ENCODE measurements at places on chromosomes 5 and 9.

DNA sequence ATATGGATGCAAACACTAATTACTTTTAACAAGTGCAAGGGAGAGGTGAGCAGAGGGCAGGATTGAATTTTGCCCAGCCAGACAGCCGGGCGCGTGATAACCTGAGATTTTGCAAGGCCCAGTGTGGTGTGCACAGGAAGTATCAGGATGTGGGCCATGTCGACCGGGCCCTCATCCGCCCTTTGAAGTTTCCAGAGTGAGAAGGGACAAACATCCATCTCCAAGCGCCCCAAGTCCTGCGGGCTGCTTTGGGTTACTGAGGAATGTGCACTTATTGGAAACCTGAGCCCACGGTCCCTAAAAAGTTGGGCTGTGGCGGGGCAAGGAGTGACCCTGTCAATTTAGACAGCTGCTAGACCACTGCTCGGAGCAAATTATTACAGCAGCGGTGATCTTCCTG lies 272.2 kb upstream of the IRX2 start:
- DNase-seq = no peak

GRCh38 chr5:170166101-170166500 lies 60.4 kb downstream of the FOXI1 start:
- no peak for DNase-seq

DNA sequence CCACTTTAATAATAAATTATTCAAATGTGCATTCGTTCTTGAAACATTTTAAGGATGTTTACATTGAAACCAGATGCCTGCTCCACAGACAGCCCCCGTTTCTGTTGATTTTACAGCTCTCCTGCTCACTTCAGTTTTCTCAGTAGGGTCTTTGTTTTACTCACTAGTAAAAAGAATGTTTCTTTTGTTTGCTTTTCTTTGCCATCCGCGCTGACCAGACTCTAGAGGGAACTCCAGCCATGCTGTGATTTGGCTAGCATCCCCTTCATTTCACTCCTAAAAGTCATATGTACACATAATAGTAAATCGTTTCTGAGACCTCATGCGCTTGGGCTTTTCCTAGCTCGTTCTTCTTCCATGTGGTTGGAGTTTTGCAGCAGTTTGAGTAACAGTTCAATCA lies 28.7 kb upstream of the PALM2AKAP2 start:
- no peak for DNase-seq

DNA sequence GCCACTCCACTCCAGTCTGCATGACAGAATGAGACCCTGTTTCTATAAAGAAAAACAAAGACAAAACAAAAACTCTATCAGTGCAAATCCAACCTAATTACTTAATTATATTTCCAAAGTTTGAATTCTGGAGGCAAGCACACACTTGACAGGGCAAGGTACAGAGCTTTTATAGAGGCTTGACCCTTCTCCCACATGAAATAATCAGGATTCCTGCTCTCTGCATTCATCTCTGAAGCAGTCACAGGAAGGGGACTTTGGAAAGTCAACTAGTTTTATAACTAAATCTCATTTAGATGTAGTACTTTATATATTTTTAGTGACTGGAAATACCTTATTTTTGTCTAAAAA lies 91.9 kb upstream of the CHD1 start:
- DNase-seq = no peak

GRCh38 chr5:67093279-67093678 lies 103.3 kb downstream of the CD180 start:
- no peak for DNase-seq

- no peak for DNase-seq
These were observed 91.1 kb downstream of the BRINP1 start for GRCh38 chr9:119278171-119278570.

GRCh38 chr5:43396762-43397304 lies 15.4 kb downstream of the CCL28 start:
- DNase-seq = peak; percentile 55

GRCh38 chr5:40291338-40291737 lies 388.4 kb upstream of the PTGER4 start:
- DNase-seq = no peak

- DNase-seq = no peak
These were observed 113.4 kb upstream of the CCNH start for GRCh38 chr5:87526131-87526530.

GRCh38 chr5:66326276-66326675 lies 182.2 kb downstream of the SREK1 start:
- no peak for DNase-seq

DNA sequence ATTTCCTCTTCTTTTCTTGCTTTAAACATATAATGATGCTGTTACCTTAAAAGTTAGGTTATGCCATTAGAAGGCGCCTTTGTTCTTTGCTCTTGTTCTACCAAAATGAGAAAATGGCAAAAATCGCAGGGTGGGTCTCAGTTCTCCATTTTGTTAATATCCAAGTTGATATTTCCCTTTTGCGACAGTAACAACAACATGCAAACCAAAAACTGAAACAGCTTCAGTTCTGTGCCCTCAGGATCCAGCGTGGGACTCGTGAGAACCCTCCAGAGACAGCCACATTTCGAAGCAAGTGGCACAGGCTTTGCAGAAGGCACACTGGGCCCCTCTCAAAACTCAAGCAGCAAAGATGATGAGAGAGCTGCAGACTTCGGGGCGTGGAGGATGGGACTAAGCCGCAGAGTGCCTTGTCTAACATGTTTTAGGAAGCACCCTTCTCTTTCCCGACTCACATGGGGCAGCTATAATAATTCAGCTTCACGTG lies 33.0 kb upstream of the LCP2 start:
- DNase-seq = no peak

GRCh38 chr9:114008667-114009410 lies 69.3 kb downstream of the AMBP start:
- DNase-seq = peak; percentile 5

DNA sequence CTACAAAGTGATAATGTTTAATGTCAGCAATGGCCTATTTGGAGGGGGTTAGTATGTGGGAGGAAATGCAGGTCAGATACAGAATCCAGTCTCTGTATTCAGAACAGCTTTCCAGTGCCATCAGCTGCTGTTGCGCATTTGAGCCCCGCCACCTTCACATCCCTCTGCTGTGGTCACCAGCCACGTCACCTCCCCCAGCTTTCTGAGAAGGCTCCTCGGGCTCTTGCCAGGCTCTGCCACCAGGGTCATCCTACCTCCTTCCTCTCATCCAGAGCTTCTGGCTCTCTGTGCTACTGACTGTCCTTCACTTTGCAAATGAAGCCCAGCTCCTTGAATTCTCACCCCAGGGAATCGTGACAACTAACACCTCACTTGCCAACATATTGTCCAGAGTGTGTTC lies 138.8 kb downstream of the PIK3R1 start:
- DNase-seq = no peak

DNA sequence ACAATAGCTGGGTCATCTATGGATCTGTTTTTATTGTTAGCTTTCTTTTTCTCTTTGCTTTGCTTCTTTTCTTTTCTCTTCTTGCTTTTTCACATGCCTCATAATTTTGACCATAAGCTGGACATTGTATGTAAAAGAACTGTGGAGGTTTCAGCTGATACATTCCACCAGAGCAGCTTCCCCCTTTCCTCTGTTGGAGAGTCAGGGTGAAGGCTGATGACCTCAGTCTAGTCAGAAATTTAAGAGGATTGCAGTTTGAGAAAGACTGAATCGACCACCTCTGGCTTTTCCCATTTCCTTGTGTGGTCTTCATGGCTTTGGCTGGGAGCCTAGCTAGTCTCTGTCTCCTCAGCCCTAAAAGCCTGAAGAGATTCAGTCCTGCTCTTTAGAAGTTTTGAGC lies 42.0 kb downstream of the KCNIP1 start:
- no peak for DNase-seq

DNA sequence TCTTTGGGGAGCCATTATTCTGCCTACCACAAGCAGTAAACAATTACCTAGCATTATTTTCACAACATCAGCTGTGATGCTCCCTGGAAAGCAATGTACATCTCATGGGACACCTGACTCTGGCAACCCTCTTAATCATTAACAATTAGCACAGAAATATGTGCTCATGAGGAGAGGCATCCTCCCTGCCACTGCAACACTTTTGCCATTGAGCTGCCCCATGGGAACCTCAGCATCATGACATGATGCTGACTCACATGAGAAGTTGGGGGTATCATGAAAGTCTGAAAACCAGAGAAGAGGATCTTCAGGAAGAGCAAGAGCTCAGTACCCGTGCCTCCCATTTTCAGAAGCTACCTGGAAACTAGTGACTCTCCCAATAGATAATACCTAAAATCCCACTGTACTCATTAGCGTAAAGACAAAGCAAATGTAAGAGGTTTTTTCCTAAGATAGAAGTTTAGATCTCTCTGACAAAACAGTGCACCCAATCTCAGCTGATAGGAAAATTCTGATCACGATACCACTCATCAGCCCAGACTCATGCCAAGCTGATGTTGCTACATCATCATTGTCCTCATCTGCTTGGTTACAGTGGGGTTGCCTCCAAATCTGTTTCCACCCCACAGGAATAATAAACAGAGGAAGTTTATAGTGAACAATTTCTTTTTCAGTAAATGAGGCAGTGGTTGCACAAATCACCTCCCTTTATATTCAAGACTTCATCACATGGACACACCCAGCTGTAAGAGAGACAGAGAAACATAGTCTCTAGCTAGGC lies 244.5 kb downstream of the NR2F1-AS1 start:
- DNase-seq = no peak

GRCh38 chr5:3309538-3309937 lies 286.1 kb upstream of the IRX1 start:
- DNase-seq = no peak

DNA sequence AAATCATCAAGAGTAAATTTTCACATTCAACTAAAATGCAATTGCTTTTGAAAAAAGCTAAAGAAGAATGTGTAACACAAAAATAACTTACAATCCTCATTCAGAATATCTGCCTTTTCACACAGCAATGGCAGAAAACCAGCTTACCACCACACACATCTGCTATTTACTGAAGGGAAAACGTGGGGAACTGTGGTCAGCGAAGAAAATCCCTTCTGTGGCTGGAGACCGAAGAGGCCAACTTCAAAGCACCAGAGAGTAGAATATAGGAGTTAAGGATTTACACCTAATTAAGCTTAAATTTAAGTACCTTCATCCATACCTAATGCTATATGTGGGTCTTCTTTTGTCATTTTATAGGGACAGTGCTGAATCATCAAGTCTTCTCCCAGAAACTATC lies 339.6 kb downstream of the DEPDC1B start:
- DNase-seq = no peak

GRCh38 chr5:91591076-91591475 lies 208.0 kb upstream of the ARRDC3 start:
- DNase-seq = no peak

GRCh38 chr5:84564321-84565075 lies 179.8 kb upstream of the EDIL3 start:
- no peak for DNase-seq

DNA sequence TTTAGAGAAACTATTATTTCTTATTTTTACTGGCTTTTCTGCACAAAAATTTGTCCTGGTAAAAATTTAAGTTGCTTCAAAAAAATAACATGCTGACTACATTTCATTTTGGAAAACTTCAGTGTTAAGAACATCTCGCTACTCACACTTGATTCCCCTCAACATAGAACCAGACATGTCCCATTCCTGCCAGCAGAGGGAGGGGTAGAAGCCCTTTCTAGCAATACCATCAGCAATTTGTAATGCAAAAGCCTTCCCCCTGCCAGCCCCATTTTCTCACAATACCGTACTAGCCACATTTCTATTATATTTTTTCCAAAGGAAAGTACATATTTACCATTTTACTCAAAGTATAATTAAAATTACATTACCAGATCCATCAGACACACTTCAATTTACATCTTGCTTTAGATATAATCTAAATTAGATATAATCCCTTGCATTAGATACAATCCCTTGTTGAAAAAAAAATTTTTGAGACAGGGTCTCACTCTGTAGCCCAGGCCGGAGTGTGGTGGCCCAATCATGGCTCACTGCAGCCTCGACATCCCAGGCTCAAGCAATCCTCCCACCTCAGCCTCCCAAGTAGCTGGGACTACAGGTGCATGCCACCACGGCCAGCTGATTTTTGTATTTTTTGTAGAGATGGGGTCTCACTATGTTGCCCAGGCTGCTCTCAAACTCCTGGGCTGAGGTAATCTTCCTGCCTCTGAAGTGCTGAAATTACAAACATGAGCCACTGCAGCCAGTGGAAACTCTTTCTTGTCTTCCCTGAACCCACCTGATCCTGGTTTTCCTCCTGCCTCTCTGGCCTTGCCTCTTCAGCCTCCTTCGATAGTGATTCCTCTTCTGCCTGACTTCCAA lies 39.6 kb upstream of the IDNK start:
- DNase-seq = peak; percentile 27

GRCh38 chr5:175464942-175465233 lies 13.5 kb upstream of the SFXN1 start:
- no peak for DNase-seq

DNA sequence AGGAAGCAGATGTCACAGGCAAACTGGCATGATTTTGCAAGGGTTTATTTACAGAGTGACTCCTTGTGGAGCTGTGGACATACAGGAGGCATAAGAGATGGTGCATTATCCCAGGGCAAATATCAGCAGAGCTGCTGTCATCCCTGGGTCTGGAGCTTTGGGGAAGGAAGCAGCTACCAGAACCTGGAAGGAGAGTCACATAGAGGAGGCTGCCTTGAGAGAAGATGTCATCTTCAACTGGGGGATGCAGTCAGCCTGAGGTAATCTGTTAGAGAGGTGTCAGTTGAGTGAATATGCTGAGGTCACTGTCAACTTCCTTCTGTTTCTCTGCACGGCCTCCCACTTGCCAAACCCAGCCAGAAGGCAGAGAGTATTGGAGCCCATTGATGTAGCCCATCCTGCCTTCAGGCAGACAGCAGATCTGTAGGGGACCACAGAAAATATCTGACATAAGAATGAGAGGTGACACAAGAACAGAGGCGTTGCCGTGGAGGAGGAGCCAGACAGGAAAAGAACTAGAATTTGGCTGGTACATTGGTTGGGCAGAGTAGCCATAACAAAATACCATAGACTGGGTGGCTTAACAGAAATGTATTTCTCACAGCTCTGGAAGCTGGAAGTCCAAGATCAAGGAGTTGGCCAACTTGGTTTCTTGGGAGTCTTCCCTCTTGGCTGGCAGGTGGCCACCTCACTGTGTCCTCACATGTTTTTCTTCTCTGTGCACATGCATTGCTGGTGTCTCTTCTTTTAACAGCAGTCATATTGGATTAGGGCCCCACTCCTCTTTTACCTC lies 102.8 kb downstream of the SNX18 start:
- no peak for DNase-seq

GRCh38 chr5:77869116-77869798 lies 93.1 kb upstream of the TBCA start:
- DNase-seq = no peak

- no peak for DNase-seq
These were observed 187.7 kb downstream of the TLE4 start for GRCh38 chr9:79759460-79759859.

DNA sequence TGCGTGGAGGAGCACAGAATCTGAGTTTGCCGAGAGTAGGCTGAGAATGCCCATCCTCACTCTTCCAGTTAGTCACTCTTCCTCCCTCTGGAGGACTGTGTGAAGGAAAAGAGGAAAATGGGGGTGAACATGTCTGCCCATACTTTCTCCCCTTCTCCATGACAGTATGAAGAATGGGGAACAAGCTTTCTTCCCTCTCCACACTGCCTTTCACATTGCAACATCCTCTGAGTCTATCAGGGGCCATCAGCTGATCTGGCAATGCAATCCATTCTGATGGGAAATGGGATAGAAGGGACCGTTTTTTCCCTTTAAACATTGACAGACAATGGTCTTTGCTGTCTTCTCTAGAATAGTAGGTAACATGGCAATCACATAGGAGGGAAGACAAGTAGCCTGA lies 56.8 kb downstream of the UGCG start:
- DNase-seq = no peak

GRCh38 chr5:135710045-135710675 lies 124.3 kb upstream of the SLC25A48 start:
- DNase-seq = no peak

GRCh38 chr5:88875341-88876234 lies 7.4 kb downstream of the MEF2C start:
- DNase-seq = no peak
